ENCODE measurements at places on chromosomes 4 and X.

- no peak for DNase-seq
Measured at GRCh38 chr4:40736910-40737309, 12.8 kb upstream of the NSUN7 start.

DNA sequence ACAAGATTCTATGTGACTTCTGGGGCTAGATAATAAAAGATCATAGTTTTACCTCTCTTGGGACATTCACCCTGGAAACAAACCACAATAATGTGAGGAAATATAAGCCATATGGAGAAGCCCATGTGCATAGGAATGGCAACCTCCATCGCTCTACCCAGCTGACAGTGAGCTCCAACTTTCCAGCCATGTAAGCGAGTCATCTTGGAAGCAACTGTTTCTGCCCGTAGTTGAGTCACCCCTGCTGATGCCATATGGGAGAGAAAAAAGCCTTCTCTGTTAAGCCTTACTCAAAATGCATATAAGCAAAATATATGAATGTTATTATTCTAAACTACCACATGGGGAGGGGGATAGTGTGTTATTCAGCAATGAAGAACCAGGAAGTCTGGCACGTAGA, 31.4 kb upstream of the RELL1 start:
- DNase-seq: no peak

GRCh38 chr4:87901422-87901992, 68.7 kb downstream of the MEPE start:
- no peak for DNase-seq

- DNase-seq: no peak
Measured at GRCh38 chrX:13252726-13253125, 67.1 kb downstream of the ATXN3L start.
